Kidney glomerular epithelial cell (primary cell): ENCODE measurements at places on chromosomes 2 and 18.

GRCh38 chr2:118062669-118063068 is 25.6 kb upstream of the INSIG2 start:
- no peak for DNase-seq

- no peak for DNase-seq
Measured at GRCh38 chr18:79248495-79249060, 147.2 kb upstream of the NFATC1 start.

DNA sequence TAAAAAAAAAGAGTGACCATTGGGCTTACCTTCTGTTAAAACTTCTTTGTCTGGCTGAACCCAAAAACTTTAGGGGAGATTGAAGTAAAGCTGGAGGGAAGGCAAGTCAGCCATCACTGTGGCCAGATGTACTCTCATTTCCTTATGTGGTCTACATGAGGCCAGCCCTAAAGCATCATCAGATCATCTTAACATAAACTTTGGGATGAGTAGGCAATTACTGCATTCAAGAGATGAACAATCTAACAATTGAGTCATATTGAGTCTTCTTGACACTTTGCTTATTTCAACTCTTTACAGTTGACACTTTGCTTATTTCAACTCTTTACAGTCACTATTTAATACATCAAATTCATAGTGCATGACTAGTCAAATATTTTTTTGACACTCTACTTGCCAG is 155.6 kb downstream of the QPCT start:
- DNase-seq: no peak

DNA sequence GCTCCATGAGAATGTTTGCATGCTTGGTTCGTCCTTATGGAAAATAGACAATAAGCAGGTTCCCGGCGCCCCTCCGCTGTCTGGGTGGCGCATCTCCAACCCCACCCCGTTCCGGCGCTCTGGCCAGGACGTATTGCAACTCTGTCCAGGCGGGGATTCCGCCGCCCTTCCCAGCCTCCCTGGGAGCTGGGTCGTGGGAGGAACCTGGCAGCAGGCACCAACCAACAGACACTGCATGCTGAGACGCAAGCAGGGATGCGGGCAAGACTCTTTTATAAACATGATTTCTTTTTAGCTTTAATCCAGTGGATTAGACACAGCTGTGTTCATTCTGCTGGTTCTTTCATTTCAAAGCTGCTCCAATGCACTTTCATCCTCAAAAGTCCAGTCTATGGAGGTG is 240.2 kb downstream of the SH3BP4 start:
- DNase-seq: no peak

DNA sequence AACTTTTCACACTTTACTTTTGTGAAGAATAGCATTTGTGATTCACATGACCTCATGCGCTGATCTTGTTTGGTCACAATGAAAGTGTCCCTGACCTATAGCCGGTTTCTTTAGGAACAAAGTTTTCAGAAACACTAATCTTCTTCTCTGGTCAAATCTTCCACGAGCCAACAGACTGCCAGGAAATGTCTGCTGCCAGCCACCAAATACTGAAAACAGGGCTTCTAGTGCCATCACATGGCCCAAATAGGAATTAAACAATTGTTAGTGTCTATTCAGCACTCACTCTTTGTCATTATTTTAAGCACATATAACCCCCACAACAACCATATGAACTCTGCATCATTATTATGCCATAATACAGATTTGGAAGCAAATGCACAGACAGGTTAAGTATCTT is 286.5 kb upstream of the SYT4 start:
- DNase-seq: peak; percentile 81

DNA sequence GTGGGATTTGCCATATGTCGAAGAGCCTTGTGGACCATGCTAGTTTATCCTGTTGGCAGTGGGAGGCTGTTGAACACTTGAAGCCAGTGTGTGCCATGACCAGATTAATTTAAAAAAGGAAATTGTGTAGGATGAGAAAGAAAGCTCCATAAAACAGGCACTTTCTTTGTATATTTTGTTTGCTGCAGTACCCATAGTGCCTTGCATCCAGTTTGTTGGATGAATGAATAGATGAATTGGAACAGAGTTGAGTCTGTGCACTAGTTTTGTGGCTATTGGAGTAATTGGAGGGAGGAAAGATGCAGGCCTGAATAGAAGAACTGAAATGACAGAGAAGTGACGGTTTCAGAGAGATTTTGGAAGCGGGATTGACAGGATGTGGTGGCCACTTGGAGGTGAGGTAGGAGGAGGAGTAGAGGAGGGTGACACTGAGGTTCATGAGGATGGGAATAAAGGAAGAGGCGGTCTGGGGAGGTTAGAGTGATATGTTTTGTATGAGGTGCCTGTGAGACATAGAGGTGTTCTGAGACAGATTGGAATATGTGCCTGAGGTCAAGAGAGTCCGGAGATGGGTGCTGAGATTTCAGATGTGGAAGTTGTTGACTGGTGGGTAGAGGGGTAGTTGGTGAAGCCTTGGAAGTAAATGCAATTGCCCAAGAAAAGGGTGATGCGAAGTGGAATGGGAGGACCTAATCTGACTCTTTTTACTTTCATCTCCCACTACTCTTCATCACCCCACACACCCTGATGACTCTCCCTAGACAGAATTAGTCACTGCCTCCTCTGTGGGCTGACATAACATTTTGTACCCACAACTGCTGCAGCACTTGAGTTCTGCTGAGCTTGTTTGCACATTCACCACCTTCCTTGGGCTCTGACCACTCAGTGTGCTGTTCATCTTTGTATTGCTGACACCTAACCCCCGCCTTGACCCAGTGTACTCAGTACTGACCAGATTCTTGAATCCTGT is 5.1 kb downstream of the DGUOK start:
- peak; percentile 14 for DNase-seq

DNA sequence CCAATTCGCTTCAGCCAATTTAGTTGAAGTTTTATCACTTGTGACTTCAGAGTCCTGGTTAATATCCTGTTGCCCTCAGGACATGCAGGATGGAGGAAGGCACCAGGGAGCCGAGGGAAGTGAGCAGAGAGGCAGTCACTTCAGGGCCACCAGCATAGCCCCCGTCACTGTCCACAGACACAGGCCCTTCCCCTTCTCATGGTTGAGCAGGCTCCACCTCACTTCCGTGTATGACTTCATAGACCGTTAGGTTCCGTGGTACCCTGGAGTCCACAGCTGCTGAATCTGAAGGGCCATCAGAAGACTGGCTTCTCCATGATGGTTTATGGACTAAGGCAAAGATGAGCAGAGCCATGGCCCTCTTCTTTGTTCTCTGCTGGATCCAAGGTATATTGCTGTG is at the start of gene C2orf92:
C2orf92 (plus strand) TSS at position 266 of the 400 bp plus-strand sequence; CDS start at position 342, 76 bp downstream.
- DNase-seq: no peak

- DNase-seq: no peak
Measured at GRCh38 chr2:67514515-67514914, 117.4 kb downstream of the ETAA1 start.

GRCh38 chr2:29209551-29209950 is 94.3 kb downstream of the CLIP4 start:
- no peak for DNase-seq

DNA sequence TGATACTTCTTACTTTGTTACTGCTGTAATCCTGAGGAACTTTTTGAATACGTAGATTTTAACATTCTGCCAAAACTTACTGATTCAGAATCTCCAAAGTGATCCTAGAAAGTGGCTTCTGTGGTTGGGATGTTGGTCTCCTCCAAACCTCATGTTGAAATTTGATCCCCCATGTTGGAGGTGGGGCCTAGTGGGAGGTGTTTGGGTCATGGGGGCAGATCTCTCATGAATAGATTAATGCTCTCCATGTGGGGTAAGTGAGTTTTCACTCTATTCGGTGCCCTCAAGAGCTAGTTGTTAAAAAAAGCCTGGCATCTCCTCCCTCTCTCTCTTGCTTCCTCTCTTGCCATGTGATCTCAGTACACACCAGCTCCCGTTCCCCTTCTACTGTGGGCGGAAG is 329.9 kb downstream of the HRH4 start:
- no peak for DNase-seq

- DNase-seq: no peak
Measured at GRCh38 chr2:204535764-204536163, 9.5 kb upstream of the PARD3B start.

- peak; percentile 28 for DNase-seq
Measured at GRCh38 chr2:223247136-223247535, 195.1 kb downstream of the KCNE4 start.

- no peak for DNase-seq
Measured at GRCh38 chr2:240336820-240337427, 98.5 kb upstream of the GPC1 start.

DNA sequence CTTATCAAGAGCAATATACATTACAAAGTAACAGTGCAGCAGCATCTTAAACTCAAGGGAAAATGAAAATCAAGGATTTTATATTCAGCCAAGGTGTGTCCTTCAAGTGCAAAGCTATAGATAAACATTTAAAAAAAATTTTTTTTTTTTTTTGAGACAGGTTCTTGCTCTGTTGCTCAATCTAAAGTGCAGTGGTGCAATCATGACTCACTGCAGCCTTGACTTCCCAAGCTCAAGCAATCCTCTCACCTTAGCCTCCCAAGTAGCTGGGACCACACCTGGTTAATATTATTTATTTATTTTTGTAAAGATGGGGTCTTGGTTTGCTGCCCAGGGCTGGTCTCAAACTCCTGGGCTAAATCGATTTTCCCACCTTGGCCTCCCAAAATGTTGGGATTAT is 9.0 kb downstream of the CDKL4 start:
- no peak for DNase-seq

DNA sequence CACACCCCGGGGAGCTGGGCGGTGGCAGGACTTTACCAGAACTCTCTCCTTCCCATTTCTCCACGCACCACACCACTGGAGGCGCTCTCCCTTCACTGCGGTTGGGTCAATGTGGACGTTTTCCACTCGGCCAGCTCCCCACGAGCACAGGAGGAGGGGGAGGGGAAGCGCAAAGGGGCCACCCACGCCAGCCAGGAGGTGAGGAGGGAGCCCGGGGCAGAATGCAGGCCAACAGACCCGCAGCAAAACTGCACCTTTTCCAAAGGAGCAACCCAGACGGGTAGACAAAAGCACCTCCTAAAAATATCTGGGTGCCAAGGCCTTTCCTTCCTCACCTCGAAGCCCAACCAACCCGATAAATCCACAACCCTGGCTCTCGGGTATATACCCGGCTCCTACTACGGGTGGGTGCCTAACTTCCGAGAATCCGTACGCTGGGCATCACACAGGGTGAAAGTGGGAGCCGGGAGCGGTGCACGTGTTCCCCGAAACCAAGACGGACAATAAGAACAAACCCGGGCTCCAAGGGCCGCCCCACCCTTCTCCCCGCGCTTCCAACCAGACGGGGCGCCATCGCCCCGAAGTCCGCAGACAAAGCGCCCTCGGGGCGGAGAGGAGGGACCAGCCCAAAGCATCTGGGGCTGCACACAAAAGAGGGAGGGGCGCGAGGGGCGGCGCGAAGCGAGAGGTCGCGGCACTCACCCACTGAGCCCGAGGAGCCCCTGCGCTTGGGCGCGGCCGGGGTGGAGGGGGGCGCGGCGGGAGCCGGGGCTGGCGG is 1.0 kb downstream of the RTN4 start:
- DNase-seq: peak; percentile 81

DNA sequence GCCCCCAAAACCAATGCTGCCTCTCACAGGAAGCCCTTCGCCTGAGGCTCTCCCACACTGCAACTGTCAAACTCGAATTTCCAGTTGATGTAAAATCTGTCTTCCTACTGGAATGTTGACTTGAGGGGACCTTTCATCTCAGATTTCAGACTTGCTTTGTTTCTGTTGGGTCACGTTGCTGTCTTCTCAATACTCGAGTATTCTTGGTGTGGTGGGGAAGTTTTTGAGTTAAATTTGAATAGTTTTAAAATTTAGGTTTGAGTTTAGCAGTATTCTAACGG is 50.8 kb downstream of the AGAP1 start:
- no peak for DNase-seq

- no peak for DNase-seq
Measured at GRCh38 chr18:79896738-79897137, 54.7 kb downstream of the SLC66A2 start.

- DNase-seq: peak; percentile 85
Measured at GRCh38 chr2:219452361-219453317, 18.0 kb downstream of the SPEG start.
